ENCODE measurements at places on chromosomes 12 and 14. TPM values are rescaled to one million over a fixed set of nuclear protein-coding genes. Genes with fewer than 3 reads are reported as not detected.

GRCh38 chr14:65991104-65991503 is 495.1 kb upstream of the CCDC196 start:
- DNase-seq = no peak

Gene JPH4
- 0.48 TPM for total RNA-seq

GRCh38 chr14:50099335-50099734 is 17.0 kb downstream of the VCPKMT start:
- DNase-seq = no peak

- DNase-seq = no peak
Observed at GRCh38 chr12:131119936-131120335, 166.2 kb downstream of the ADGRD1 start.

DNA sequence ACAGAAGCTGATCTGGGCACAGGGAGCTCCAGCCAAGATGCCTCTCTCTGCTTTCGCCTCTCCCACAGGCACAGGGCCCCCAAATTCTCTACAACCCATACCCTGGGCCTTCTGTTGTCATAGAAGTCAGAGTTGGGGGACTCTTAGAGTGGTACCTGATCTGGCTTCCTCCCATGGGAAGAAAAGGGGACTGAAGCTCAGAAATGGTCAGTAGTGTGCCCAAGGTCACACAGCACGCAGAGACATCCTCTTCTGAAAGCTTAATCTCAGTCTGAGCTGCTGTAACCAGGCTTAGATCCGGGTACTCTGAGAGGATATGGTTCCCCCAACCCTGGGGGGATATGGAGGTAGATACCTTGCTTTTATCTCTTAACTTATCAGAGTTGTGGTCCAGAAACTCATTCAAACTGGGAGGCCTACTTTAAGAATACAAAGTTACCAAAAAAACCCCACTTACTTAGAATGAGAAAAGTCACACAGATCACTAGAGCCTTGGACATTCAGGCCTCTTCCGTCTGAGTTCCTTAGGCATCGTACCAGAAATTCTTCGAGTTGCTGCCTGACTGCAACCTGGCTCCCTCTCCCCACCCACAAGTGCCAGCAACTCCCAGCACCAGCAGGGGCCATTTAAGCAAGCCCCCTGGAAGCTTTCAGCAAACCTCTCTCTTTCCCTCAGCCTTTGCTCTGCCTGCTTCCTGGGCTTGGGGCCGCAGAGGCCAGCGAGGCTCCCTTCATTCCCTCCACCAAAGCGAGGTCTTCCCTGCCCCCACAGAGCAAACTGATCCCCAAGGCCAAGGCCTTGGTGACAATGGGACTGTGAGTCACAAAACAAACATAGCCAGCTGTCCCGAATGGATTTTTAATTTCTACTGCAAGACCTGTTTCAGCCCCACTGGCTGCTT is 13.9 kb downstream of the KRT7 start:
- no peak for DNase-seq

Gene LETMD1
- 27.9 TPM for total RNA-seq

GRCh38 chr14:44609876-44610510 is 102.9 kb upstream of the FSCB start:
- DNase-seq = no peak

GRCh38 chr12:116573776-116574175 is 14.6 kb downstream of the MAP1LC3B2 start:
- no peak for DNase-seq

Gene PLEKHD1
- total RNA-seq = 3.1 TPM

DNA sequence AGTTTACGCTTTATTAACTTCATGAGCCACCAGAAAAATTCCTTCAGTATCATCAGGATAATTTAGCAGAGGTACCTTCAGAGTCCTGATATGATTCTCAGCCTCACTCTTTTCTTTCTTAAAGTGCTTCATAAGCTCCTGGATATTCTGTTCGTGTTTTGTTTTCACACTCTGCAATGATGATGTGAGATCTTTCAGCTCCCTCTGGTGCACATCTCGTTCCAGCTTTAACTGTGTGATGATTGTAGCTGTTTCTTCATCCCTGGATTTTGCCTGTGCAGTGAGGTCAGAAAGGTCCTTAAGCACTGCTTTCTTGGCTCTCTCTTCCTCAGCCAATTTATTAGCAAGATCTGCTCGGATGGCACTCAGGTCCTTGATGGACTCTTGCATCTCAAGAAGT is 156.7 kb downstream of the CEP128 start:
- DNase-seq = peak; percentile 32

Gene CLEC4C
- not detected for total RNA-seq

Gene AMN
- total RNA-seq = not detected

- peak; percentile 66 for DNase-seq
Observed at GRCh38 chr14:34104489-34105397, 153.9 kb upstream of the EGLN3 start.

Gene ADGRD1
- total RNA-seq = 4.1 TPM

DNA sequence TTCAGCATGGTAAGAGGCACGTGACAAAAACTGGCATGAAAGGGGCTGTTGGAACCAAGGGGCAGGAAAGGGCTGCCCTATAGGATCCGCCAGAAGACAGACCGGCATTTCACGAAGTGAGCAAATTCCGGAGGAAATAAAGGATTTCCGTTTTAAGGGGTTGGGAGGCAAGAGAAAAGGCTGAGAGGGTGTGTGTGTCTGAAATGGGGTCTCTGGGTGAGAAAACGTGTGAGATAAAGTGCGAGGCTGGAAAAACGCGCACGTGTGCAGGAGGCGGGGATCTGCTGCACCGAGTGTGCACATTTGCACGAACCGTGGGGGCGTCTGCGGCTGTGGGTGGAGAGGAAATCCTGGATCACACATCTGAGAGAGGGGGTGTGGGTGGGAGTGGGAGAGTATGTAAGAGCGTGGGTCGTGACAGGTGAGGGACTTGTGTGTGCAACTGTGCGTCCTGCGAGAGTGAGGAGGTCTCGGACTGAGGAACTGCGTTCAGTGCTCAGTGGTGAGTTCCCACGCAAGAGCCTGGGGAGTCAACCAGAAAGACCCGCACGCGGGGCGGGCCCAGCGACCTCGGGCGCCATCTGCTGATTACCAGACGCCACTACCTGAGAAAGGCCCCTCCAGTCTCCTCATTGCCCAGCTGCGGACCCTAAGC is 37.0 kb upstream of the P2RX7 start:
- peak; percentile 60 for DNase-seq

- no peak for DNase-seq
Observed at GRCh38 chr14:31414190-31414833, 6.0 kb downstream of the HEATR5A start.

DNA sequence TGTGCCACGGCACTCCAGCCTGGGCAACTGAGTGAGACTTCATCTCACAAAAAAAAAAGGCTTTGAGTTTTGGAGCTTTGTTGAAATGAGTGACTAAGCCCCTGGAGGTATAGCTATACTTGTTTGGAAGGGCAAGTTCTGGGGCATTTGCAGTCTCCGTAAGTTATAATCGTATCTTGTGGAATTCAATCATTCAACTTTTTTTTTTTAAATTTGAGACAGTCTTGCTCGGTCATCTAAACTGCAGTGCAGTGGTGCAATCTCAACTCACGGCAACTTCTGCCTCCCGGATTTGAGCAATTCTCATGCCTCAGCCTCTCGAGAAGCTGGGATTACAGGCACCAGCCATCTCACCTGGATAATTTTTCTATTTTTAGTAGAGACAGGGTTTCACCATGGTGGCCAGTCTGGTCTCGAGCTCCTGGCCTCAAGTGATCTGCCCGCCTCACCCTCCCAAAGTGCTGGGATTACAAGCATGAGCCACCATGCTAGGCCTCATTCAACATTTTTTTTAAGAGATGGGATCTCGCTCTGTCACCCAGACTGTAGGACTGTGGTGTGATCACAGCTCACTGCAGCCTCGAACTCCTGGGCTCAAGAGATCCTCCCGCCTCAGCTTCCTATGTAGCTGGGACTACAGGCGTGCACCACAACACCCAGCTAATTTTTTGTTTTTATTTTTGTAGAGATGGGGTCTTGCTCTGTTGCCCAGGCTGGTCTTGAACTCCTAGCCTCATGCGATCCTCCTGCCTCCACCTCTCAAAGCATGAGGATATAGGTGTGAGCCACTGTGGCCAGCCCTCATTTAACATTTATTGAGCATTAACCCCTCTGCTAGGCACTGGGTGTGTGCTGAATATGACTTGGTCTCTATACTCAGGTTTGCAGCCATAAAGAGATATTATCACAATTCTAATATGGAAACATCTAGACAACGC is 133.7 kb upstream of the MAP1LC3B2 start:
- DNase-seq = no peak

Gene RNFT2
- total RNA-seq = 0.48 TPM

DNA sequence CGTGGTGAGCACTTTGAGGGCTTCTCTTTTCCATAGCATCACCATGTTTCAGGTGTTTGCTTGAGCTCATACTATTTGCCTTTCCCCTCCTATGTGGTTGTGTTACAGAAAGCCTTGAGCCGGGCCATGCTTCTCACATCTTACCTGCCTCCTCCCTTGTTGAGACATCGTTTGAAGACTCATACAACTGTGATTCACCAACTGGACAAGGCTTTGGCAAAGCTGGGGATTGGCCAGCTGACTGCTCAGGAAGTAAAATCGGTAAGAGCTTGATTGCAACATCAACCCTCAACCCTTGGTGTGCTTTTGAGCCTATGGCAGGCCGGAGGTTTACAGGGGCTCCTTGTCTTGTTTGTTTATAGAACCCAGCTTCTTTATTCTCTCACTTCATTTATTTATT is 8.1 kb downstream of the LETMD1 start:
- DNase-seq = no peak

DNA sequence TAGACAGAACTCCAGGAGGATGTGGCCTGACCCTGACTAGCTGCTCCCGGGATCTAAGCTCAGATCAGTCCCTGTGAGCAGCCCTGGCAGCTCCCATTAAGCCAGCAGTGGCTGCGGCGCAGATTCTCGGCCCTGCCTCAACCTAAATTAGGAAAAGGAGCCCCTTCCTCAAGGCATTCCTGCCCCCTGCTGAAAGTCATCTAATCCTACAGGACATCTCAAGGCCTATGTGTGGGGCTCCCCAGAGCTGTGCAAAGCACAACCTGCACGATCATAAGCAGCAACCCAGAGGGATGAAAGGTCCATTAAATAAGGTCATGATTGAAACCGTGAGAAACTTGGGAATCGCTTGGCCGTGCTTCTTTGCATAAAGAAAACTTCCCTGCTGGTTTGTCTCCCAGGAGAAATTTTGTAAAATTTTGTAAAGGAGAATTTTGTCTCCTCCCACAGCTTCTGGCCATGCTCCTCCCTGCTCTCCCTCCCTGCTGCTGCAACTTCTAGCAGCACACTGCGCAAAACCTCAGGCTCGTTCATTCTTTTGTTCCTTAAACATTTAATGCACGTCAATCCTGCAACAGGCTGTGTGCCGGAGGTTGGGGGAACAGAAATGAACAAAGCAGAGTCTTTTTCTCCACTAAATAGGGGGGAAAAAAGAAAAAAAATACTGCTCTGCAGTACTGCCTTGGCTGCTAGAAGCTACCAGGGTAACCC is 96.6 kb upstream of the SLC35F4 start:
- DNase-seq = peak; percentile 60

Gene AP4S1
- 15.9 TPM for total RNA-seq

DNA sequence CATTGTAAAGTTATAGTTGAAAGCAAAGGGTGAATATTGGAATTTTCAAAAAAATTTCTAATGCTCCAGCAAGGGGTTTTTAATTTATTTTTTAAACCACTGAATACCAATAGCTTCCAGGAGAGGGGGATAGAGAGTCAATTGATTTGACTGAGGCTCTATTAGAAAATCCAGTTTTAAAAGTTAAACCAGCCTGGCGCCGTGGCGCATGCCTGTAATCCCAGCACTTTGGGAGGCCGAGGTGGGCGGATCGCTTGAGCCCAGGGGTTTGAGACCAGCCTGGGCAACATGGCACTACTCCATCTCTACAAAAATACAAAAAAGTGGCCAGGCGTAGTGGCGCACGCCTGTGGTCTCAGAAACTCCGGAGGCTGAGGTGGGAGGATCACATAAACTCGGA is 150.1 kb downstream of the SLC38A4 start:
- peak; percentile 61 for DNase-seq

GRCh38 chr14:72701605-72702004 is 192.3 kb downstream of the DPF3 start:
- no peak for DNase-seq

DNA sequence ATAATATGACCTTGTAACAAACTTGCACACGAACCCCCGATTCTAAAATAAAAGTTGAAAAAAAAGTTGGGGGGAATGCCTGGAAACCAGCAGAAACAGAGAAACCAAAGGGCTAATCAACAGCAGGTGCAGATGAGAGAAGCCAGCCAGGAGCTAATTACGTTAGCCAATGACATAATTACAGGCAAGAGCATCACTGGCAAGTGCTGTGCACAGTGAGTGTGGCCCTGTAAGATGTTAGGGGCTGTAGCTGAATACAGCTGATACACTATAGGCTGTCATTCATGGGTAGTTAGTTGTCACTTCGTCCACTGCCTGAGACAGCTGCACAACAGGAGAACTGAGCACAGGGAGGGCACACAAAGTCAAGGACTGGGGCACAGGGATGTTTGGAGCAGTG is 7.3 kb upstream of the FGF23 start:
- DNase-seq = no peak

Gene DACT1
- 50.8 TPM for total RNA-seq

DNA sequence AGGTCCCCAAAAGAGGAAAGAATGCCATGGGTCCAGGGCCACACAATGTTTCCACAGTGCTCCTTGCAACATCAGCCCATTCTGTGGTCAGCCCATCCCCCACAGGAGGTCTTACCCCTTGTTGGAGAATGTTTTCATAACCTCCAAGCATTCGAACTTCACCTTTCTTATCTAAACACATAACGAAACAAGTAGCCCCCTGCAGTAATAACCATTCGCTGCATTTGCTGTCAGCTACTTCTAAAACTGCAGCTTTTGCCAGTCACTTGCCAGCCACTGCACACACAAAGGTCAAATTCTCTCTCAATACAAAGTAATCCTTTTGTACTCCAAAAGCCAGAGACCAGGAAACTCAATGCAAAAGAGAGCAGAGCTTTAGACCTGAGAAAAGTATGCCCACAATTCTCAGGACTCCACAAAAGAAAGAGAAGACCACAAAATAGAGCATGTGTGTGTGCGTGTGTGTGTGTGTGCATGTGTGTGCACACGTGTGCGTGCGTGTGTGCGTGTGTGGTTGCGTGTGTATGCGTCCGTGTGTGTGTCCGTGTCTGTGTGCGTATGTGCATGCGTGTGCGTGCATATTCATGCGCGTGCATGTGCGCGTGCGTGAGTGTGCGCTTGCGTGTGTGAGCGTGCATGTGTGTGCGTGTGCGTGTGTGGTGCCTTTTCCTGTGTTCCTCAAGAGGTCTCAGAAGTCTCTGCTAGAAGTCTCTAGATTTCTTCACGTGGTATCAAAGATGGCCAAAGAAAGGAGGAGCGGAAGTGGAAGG is 31.7 kb upstream of the NINJ2 start:
- DNase-seq = no peak

DNA sequence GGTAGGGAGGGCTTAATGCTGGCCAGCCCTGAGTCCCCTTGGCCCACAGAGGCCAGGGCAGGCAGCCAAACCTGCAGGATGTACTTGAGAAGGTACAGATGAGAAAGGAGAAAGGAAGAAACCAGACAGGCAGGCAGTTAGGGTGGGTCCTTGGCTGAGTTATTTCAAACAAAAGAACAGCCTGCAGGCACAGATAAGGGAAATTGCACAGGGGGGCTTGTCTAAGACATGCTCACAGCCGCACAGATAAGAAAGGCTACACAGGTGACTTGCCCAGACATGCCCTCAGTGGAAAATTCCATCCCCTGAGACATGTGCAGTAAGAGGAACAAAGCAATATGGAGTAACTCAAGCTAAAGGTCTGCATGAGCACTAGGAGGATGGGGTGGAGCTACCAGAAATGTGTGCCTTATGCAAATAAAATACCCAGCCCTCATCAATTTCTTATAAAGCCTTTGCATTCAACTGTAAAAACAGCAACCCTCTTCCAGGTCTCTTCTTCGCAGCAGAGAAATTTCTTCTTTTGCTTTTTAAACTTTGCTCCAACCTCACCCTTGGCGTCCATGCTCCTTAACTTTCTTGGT is 158.2 kb upstream of the RGS6 start:
- DNase-seq = no peak

Measured in umbilical cord (tissue), 2 donors.